Aorta (tissue), 5 donors: ENCODE measurements at places on chromosomes 7 and 10. TPM values are rescaled to one million over a fixed set of nuclear protein-coding genes. Genes with fewer than 3 reads are reported as not detected.

HOXA6 gene
- polyA plus RNA-seq, result 0.97 TPM

CYP2W1 gene
- not detected for polyA plus RNA-seq

LIPJ gene
- polyA plus RNA-seq, result not detected

ZNF503 gene
- polyA plus RNA-seq, result 7.0 TPM

GFRA1 gene
- under 0.01 TPM for polyA plus RNA-seq

- DNase-seq, result no peak
Measured at GRCh38 chr10:45502458-45502857, 128.4 kb downstream of the ALOX5 start.

DNA sequence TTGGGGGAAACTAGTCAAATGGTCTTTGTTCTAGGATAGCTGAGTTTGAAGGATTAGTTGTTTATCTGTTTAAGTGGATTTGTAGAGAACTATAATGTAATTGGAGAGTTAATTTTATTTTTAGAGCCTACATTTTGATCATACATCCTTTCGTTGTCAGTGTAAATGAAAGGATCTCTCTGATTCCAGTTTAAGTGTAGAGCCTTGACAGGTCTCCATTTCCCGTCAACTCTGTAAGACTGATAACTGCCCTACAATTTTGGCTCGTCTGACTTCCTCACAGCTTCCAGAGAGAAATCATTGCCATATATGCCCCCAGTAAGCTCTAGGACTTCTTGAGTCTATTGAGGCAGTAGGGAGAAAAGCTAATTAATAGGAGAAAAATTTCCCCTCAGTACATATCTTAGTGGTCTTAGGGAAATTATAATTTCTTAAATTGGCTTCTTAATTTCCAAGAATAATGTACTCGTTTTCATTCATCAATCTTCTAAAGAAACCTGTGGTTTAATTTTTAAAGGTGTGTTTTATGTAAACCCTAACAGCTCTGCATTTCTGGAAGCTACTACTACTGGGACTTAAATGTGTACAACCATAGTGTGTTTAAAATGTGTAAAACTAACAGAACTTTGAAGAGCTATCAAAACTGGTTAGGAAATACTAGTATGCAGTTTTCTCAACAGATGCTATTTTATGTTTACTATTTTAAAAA is 3.8 kb downstream of the KMT2E start:
- no peak for DNase-seq

- no peak for DNase-seq
Measured at GRCh38 chr10:30436191-30436611, 2.2 kb downstream of the MAP3K8 start.

- no peak for DNase-seq
Measured at GRCh38 chr7:116991233-116991632, 37.9 kb downstream of the ST7 start.

- no peak for DNase-seq
Measured at GRCh38 chr10:127850944-127851343, 41.8 kb downstream of the CLRN3 start.

DNA sequence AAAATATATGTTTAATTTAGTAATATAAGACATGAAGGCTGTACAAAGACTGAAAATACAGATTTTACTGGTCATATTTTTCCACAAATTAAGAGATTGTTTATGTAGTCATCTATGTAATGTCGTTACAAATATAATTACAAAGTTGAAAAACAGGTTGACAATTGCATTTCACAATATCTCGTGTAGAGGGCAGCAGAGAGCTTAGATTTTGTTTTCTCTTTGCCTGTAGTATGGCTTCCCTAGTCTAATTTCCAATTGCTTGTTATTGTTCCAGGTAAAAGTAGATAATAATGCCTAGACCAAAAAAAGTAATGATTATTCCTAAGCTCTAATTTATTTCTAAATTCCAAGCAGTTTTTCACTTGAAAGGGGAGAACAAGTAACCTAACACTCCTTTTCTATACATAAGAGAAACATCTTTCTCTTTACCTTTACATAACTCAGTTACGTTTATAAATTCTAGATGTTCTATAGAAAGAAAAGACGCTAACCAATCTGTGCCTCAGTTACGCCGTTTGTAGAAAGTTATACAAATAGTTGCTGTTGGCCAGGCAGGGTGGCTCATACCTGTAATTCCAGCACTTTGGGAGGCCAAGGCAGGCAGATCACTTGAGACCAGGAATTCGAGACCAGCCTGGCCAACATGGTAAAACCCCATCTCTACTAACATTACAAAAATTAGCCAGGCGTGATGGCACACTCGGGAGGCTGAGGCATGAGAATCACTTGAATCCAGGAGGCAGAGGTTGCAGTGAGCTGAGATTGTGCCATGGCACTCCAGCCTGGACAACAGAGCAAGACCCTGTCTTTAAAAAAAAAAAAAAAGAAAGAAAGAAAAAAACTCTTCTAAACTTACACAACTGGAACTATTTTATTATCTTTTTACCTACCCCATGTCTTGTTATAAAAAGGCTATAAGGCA is 30.0 kb downstream of the NET1 start:
- DNase-seq, result no peak

DNA sequence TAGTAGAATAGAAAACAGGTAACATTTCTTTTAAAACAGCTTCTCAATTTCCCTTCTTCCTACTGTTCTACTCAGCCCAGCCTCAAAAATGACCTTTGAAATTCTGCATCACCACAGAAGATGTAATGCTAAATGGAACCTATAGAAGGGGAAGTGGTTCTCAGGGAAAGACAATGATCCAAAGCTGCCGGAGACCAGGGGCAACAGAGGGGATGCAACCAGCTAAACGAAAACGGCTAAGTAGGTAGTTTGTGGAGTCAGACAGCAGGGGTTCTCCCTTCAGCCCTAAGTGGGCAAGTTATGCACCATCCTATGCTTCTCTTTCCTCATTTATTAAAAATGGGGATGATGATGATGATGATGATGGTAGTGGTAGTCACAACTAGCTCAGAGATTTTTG is 214.3 kb downstream of the ELMO1 start:
- no peak for DNase-seq
